ENCODE measurements at places on chromosomes 7 and 10.

- DNase-seq: no peak
Measured at GRCh38 chr10:77907900-77908717, 18.4 kb downstream of the DLG5 start.

GRCh38 chr10:103451831-103452505 is at the start of gene CALHM2:
CALHM2 (minus strand) TSS chr10:103452370; CDS start chr10:103449941, 2,429 bp downstream.
- peak; percentile 26 for DNase-seq

DNA sequence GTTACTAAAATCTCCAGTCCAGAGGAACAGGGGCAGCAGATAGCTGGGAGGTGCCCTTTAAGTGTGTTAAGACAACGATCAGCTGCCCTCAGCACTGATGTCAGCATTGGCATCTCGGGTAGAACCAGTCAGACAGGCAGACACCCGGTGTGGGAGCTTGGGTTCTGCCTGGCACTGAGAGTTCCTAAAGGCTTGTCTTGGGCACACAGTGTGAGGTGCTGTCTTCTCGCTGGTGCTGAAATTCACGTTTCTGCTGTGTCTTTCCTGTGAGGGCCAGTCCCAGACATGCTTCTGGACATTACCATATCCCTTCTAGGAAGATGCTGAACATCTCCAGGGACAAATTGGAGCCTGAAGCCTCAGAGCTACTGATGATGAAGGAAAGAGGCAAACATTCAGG is 156.2 kb downstream of the DNAJB6 start:
- DNase-seq: no peak

DNA sequence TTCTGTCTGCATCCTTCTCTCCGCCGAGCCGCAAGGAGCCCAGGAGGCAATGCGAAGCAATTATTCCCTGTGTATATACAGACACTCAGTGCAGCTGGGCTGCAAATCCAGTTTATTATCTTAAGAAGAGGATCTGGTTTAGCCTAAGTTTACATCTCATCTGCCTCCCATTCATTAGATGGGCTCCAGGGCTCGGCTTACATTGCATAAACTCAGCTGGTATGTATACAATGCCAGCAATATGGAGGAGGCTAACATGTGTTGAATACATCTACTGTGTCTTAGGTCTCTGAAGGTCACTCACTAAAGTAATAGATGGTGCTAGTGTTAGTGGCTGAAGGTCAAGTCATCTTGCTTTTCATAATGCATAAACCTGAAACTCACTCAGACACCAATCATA is 996.8 kb downstream of the KCNMA1 start:
- DNase-seq: no peak

GRCh38 chr7:22291977-22292376 is 65.0 kb downstream of the RAPGEF5 start:
- no peak for DNase-seq

DNA sequence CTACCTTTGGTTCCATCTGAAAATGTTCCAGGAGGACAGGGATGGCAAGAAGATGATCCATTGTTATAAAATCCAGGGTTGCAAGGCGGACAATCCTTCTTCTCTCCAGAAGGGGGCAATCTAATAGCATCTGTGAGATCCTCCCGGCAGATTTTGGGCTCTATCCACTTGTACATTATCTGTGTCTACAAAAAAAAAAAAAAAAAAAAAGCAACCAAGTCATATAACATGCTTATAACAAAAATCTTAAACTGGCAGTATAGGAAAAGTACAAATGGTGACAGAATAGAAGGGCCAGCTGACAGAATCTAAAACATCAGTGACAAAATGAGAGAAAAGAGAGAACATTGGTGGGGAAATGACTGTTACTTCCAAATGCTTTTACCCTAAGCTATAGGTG is 132.7 kb downstream of the ELAPOR2 start:
- peak; percentile 29 for DNase-seq

DNA sequence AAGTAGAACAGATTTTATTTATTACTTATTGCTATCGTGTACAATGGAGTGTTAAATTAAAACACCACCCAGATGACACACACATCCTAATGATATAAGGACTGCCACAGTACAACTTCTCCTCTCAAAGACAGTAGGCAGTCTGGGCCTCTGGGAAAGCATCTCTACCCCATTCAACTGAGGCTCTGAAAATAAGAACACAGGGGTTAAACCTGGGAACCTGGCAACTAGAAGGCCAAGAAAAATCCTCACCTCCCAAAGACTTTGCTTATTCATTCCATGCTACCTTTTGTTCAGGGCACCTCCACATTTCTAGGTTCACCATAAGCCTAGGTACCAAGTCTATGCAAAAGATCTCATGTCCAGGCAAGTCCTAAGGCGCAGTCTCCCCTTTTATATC is 125.4 kb upstream of the FEZF1 start:
- no peak for DNase-seq

All from naive B cell (primary cell).